ENCODE measurements at places on chromosomes 4 and X.

GRCh38 chrX:55487143-55487542 is 2.5 kb downstream of the USP51 start:
- no peak for DNase-seq

DNA sequence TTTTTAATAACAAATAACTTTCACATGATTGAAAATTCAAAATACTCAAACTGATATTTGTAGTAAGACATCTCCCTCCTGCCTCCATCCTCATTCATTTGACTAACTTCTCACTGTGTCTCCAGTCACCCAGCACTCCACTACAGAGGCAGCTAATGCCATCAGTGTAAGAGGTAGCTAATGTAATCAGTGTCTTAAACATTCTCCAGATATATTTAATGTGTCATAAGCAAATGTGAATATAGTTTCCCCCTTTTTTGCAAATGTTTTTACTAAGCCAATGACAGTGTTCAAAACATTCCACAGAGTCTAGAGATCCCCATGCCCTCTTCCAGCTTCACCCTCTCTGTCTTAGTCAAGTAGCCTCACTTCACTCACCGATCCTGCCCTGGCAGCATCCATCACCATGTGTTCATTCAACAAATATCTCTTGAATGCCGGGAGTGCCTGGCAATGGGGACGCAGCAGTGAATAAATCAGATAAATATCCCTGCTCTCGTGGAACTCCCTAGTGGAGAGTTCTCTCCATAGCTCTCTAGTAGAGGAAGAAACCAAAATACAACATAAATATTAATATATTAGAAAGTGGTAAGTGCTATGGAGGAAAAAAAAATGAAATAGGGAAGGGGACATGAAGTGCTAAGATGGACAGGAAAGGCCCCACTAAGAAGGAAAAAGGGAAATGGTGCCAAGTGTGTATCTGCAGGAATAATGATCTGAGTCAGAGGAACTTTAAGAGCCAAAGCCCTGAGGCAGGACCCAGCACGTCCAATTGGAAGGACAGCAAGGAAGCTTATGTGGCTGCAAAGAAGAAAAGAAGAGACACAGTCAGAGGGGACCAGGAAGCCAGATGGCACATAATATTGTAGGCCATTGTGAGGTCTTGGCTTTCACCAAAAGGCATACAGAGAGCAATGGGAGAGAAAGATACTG is 18.7 kb downstream of the SCFD2 start:
- no peak for DNase-seq

DNA sequence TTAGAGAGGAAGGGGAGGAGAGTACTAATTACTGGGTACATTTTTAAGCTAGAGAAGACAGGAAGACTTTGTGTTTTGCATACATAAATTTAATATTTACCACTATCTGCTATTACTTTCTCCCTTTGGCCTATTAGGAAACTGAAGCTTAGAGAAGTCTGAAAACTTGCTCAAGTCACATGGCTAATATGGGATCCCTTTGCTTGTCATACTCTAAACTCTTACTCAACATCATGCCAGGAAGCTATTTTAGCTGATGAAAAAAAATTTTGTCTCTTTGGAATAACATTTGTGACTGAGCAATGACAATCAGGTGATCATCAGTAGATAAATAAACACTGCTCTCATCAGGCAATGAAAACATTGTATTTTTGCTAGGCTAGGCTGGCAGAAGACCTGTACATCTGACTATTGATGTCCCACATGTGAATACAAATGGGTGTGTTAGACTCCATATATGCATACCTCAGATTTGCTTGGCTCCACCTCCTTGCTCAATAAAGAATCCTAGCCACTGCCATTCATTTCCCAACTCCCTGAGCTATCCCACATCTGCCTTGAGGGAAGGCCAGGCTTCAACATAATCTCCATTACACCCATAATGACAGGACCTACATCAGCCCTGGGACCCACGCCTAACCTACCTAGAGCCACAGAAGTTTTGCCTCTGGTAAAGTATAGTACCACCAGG is 17.0 kb upstream of the DCLK2 start:
- DNase-seq: no peak

DNA sequence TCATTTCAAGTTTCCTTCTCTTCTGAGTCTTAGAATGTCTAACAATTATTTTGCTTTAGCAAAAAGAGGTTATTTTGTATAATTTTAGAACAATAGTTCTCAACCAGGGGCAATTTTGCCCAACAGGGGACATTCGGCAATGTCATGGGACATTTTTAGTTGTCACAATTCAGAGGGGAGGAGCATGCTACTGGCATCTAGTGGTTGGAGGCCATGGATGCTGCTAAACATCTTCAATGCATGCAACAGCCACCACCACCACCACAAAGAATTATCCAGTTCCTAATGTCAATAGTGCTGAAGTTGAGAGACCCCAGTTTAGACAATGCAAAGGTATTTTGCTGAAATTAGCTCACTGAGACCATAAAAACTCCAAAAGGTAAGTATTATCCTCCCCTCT is 122.5 kb downstream of the ARHGAP6 start:
- no peak for DNase-seq

DNA sequence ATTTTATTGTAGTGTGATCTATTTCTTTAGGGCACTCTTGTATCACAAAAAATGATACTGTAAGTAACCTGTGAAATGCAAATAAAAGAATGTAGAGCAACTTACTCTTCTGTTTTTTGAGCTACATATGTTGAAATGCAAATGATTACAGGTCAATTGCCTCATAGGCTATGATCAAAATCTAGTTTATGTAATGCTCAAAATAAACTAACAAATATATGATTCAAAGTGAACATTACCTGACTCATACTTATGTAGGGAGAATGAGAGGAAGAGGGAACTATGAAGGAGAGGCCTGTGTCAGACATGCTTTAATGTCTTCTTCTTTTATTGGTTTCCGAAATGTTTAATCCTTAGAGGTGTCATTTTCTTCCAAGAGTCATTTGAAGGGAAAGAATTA is 5.0 kb upstream of the RPS6KA3 start:
- DNase-seq: no peak

DNA sequence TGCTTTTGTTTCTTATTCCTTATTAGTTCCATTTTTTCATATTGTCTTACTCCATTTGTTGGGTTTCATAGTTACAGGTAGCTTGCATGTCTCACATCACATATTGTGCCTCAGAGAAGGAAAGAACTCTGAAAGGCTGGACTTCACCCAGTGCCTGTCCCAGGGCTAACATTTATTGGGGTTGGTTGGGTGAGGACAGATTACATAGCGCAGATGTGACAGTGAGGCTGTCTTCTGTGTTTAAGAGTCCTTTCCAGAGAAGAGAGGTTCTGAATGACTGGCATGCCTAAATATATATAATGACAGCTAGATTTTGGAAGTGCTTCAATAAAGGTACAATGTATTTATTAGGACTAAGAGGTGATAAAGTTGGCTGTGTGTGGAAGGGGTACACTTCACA is 2.7 kb downstream of the ZNF330 start:
- no peak for DNase-seq

- DNase-seq: no peak
These were observed 465.2 kb downstream of the CENPC start for GRCh38 chr4:67080046-67080557.

GRCh38 chr4:48343551-48343950 is 2.2 kb downstream of the SLAIN2 start:
- DNase-seq: no peak

DNA sequence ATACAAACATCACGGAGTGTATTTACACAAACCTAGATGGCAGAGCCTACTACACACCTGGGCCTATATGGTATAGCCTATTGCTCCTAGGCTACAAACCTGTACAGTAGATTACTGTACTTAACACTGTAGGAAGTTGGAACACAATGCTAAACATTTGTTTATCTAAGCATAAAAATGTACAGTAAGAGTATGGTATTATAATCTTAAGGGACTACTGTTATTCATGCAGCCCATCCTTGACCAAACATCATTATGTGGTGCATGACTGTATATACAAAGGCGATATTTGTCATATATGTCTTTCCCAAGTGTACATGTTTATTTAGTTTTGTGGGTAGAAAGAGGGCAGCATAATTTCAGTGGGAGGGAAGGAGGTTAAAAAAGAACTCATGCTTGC is 177.7 kb upstream of the FSTL5 start:
- DNase-seq: no peak

GRCh38 chr4:183197140-183197539 is 98.1 kb downstream of the WWC2 start:
- no peak for DNase-seq

DNA sequence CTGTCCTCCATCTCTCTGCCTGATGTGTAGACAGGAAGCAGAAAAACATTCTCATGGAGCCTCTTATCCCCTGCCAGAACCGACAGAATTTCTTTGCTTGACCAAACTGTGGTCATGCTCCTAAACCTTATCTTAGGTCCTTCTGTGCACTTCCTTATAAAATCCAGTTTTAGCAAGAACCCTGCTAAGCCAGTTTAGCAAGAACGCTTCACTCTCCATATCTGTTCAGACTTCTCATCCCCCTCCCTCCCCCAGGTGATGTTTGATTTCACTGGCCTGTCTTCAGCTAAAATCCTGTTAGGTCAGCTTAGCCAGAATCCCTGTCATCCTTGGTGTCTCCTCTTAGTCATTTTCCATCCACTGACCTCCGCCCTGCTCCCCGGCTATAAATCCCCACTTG is 1130.9 kb upstream of the PRKX start:
- DNase-seq: no peak

- DNase-seq: no peak
These were observed 129.0 kb downstream of the BTC start for GRCh38 chr4:74665346-74665745.

DNA sequence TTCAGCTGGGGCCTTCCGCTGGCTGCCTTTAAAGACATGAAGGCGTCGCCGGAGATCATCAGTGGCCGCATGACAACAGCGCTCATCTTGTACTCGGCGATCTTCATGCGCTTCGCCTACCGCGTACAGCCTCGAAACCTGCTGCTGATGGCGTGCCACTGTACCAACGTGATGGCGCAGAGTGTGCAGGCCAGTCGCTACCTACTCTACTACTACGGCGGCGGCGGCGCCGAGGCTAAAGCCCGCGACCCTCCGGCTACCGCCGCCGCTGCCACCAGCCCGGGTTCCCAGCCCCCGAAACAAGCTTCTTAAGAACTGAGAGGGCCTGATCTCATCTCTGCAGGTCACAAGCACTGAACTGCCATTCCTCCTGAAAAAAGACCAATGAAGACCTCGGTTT is 437 bp downstream of the MPC1L start:
- DNase-seq: no peak

GRCh38 chr4:38155589-38156294 is 195.5 kb downstream of the PTTG2 start:
- DNase-seq: no peak

- DNase-seq: no peak
These were observed 43.6 kb downstream of the RTL9 start for GRCh38 chrX:110402091-110402849.

DNA sequence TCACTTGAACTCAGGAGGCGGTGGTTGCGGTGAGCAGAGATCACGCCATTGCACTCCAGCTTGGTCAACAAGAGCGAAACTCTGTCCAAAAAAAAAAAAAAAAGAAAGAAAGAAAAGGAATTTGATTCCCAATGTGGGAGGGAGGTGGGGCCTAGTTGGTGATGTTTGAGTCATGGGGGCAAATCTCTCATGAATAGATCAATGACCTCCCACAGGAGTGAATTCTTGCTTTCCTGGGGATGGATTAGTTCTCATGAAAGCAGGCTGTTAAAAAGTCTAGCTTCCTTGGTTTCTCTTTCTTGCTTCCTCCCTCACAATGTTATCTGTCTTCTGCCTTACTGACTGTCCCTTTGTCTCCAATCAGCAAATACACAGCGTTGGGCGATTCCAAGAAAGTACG is 419.5 kb upstream of the RPS6KA3 start:
- DNase-seq: no peak

- DNase-seq: no peak
These were observed 47.9 kb upstream of the PAGE3 start for GRCh38 chrX:55312655-55313054.

Data from stimulated activated CD4-positive, alpha-beta T cell treated with anti-CD3 and anti-CD28 coated beads, Interleukin-1b, Interleukin-23, amount 100 ng/mL, for 24 hours (primary cell).